ENCODE measurements at places on chromosomes 3 and 15. TPM values are rescaled to one million over a fixed set of nuclear protein-coding genes. Genes with fewer than 3 reads are reported as not detected.

GRCh38 chr3:151804267-151804666 is 9.6 kb upstream of the AADAC start:
- H3K4me3 ChIP-seq, result no peak overlapping the region
- no peaks in the 10 kb centered on the region for H3K27me3 ChIP-seq
- no peaks in the 10 kb centered on the region for H3K4me1 ChIP-seq
- H3K27ac ChIP-seq, result no peak overlapping the region
- H3K36me3 ChIP-seq, result no peaks in the 10 kb centered on the region

- no peaks in the 10 kb centered on the region for H3K4me1 ChIP-seq
- no peaks in the 10 kb centered on the region for H3K27me3 ChIP-seq
- DNase-seq, result no peak
- H3K36me3 ChIP-seq, result no peaks in the 10 kb centered on the region
- H3K4me3 ChIP-seq, result no peak overlapping the region
These were observed 23.5 kb downstream of the DUSP7 start for GRCh38 chr3:52032702-52033408.

Gene SPTBN5
- total RNA-seq, result 2.3 TPM

Gene FBXO45
- 6.0 TPM for total RNA-seq

Gene SELENOS
- 41.7 TPM for total RNA-seq

DNA sequence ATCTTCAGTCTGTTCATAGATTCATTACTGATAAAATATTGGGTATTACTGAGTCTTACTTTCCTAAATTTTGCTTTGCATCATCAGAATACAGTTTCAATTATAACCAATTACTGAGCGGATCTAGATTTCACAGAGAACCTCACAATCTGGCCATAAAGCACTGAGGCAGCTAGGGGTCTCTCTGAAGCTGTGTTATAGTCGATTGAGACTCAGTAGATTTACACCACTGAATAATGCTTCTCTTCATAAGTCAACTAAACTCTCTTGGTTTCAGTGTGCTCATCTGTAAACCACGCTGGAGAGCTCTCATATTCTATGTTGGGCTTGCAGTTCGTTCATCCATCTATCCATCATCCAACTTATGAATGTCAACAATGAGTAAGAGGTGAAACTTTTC is 180.6 kb downstream of the GREM1 start:
- no peaks in the 10 kb centered on the region for H3K27me3 ChIP-seq
- H3K4me3 ChIP-seq, result no peak overlapping the region
- H3K27ac ChIP-seq, result no peak overlapping the region
- H3K36me3 ChIP-seq, result no peaks in the 10 kb centered on the region
- H3K4me1 ChIP-seq, result no peaks in the 10 kb centered on the region

DNA sequence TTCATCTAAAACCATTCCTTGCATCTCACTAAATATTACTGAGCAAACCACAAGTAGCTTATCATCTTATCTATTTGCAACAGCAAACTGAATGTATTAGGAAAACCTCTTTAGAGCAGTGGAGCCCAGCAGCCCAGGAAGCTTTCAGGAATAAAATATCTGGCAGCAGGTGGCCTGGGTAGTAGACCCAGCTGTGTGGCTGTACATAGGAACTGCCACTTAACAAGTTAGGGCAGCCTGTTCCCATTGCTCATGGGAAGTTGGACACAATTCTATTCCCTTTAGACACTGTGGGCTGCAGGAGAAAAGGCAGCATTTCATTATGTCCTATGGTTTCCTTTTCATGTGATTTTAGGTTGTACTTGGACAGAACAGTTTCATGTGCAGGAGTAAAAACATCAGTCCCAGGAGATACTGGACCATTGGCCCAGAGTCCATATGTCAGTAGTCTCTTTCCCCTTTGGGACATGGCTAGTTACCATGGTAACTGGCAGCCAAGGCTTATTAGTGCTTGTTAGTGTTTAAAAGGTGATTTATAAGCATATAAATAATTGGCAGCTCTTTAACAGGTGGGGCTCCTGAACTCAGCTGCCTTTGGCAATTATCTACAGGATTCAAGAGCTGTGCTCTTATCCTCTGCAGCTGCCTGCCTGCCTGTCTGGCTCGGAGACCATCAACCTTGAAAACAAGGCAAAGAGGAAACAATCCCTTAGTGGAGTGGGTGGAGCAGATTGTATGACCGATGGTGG is 28.9 kb upstream of the LSAMP start:
- H3K4me3 ChIP-seq, result no peak overlapping the region
- H3K36me3 ChIP-seq, result no peaks in the 10 kb centered on the region
- DNase-seq, result no peak
- H3K4me1 ChIP-seq, result no peaks in the 10 kb centered on the region

Gene RASGRF1
- total RNA-seq, result not detected
